ENCODE measurements at places on chromosomes 2 and 18.

DNA sequence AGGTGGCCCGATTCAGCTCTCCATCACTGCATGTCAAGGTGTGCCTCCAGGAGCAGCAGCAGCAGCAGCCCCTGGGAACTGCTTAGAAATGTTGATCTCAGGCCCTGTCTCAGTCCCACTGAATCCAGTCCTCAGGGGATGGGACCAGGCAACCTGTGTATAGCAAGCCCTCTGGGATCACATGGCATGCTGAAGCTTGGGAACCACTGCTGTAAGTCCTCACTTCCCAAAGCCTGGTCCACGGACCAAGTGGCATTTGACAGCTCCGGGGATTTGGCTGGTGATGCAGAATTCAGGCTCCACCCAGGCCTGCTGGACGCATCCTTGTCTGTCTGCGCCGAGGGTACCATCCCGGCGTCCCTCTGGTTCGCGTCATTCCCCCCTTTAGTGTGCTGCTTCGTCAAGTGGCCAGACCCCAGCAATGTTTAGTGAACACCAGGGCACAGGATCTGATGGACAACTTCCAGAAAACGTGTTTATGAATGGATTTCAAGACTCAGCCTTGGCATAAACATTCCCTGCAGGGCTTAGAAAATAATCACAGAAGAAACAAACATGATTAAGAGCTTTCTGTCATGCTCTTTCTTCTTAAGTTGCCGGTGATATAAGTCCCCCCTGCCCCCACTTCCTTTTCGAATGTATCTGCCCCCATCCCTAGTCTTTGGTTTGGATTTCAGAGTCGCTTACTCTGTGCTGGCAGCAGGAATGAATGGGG is 234.0 kb downstream of the GBX2 start:
- peak; percentile 31 for DNase-seq

DNA sequence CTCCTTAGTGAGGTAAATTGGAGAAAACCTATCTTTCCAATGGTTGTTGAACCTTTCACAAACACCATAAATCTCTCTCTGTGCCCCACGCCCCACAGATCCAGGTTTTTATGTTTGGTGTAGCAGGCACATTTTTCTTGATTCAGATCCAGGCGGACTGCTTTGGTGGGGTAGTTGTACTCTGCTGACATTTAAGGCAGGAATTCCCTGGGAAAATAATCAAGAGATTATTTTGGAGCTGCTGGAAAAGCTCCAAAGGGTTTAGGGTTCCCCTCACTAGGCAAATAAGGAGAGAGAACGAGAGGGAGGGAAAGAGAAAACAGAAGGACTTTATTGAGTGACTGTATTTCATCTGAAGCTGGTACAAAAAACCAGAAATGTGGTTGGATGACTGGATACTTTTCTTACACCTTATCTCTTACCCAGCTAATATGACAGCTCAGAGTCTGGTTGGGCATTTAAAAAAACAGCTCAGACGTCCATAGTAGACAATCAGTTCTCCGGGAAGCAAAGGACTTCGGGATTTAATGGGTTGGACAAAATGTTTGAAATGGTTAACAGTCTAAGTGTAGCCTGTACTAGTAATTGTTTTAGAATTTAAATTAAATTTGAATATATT is 3.6 kb upstream of the AQP4 start:
- DNase-seq = no peak

GRCh38 chr2:211748339-211748738 is 790.3 kb downstream of the ERBB4 start:
- no peak for DNase-seq

- DNase-seq = no peak
These were observed 122.8 kb upstream of the LGALSL start for GRCh38 chr2:64331114-64331645.

GRCh38 chr2:130264046-130264445 is 65.8 kb upstream of the TUBA3E start:
- DNase-seq = no peak

Data from adrenal gland (tissue), 19 donors.